ENCODE measurements at places on chromosomes 11 and 22.
A peak's percentile ranks its signal among the peaks of the same experiment; 100 is the strongest.

DNA sequence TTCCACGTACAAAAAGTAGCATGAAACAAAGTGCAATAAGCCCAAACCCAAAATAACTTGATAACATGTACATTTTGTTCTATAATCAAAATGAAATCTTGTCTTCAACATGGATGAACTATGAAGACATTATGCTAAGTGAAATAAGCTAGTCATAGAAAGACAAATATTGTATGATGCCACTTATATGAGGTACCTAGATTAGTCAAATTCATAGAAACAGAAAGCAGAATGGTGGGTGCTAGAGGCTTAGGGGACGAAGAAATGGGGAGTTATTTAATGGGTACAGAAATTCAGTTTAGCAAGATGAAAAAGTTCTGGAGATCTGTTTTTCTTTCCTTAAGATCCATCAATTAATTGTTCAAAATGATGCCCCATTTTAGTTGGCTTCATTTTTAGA lies 7.5 kb downstream of the PGM2L1 start:
- DNase-seq: no peak

DNA sequence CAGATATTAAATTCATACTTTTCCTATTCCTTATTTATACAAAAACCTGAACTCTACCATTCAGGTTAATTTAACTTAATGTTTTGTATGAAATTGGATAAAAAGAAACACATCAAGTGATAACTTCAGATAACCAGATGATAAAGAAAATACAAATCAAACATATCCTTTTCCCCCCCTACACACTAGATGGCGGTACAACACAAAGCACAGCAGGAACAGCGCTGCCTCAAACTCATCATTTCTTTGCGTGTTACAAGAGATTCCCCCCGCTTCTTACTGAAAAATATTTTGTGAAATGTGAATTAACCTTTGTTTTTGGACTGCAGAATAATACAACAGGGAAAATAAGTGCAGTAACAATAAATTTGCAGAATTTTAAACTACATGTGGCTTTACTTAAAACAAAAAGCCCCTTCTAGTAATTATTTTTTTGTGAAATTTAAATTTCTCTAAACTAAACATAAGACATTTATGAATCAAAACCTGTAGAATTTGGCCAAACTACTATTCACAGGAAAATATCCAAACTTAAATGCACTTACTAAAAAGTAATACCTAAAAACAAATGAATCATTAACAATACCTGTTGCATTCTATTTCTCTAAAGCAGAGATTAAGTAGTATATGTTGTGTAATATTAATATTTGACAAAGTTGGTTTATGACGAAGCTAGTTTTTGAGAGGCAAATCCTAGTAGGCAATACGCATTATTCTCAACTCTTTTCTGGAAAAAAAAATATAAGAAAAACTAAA lies 74.4 kb downstream of the ARHGAP32 start:
- DNase-seq: peak; percentile 75

GRCh38 chr11:5923427-5923776 lies 18.6 kb upstream of the OR56A3 start:
- DNase-seq: no peak

DNA sequence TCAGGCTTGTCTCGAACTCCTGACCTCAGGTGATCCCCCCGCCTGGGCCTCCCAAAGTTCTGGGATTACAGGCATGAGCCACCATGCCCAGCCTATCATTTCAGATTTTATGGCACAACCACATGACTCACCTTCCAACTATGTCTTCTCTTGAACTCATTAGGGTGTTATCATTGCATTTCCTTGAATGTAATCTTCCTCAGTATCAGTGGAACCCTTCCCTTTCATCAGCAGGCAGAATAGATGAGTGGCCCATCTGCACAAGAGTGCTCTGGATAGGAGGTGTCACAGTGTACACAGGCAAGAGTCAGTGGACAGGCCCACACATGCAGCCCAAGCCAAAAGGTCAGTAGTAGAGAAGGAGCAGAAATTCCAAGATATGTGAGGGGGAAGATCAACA lies 29.1 kb upstream of the AQP11 start:
- DNase-seq: no peak

DNA sequence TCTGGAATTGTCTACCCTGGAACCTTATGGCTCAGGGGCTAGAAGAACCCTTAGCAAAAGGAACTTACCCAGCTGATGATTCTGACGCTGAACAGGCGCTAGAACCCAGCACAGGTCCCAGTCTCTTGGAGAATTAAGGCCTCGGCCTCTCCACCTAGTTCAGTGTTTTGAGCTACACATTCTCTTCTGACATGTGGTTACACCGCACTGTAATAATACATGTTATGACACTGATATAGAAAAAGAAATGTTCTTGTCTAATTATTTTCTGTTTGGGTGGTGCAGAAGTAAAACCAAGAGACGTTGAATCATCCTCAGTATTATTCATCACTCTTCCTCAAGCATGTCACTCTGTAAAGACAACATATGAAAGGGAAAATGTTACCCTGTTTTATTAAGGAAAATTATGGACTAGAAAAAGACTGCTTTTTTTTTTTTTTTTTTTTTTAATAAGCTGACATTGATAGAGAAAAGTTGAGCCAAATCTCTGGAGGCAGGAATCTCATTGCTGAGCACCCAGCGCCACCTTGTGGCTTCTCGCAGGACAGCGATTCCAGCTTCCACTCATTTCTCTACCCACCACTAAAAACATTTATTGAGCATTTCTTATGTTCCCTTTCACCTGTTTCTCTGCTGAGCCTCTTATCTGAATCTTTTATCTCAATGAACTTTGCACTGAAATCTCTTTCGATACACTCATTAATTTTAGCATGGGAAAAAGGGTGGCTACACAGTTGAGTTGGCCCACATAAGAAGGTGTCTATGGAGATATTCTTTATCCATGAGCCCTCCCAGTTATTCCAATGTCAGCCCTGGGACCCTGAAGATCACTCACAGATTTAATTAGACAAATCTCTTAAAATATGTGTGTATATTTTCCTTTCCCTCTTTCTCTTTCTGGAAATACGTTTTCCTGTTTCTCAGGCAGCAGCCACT lies 12.6 kb upstream of the APLNR start:
- DNase-seq: peak; percentile 55

GRCh38 chr22:29190918-29191317 lies 14.8 kb upstream of the EMID1 start:
- no peak for DNase-seq

DNA sequence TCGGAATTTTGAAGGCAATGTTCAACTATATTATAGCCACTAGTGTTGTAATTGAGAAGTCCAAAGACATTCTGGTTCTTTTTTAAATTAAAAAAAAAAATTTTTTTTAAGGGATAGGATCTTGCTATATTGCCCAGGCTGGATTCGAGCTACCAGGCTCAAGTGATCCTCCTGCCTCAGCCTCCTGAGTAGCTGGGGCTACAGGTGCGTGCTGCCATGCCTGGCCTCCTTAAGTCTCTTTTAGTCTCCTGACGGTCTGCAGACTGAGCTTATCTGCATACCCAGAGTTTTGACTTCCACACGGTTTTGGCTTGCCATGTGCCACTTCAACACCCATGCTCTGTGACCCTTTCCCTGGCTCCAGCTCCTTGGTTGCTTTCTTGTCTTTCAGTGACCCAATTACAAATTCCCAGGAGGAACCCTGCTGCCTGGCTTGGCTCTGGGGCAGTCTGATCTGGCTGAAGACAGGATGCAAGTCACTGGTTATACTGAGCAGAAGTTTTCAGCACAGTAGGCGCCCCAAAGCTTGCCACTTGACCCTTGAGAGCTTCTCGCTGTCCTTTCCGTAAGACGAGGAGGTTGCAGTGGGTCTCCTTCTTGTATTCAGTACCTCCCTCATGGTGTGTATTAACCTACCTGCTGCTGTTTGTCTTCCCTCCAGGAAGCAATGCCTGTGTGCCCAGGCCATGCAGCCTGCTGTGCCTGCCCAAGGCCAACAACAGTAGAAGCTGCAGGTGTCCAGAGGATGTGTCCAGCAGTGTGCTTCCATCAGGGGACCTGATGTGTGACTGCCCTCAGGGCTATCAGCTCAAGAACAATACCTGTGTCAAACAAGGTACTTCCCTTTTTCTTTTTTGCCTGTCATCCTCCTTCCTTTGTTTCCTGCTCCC lies 113.8 kb upstream of the SORL1-AS1 start:
- DNase-seq: no peak

GRCh38 chr11:73314117-73314961 lies 6.3 kb downstream of the ARHGEF17 start:
- no peak for DNase-seq

DNA sequence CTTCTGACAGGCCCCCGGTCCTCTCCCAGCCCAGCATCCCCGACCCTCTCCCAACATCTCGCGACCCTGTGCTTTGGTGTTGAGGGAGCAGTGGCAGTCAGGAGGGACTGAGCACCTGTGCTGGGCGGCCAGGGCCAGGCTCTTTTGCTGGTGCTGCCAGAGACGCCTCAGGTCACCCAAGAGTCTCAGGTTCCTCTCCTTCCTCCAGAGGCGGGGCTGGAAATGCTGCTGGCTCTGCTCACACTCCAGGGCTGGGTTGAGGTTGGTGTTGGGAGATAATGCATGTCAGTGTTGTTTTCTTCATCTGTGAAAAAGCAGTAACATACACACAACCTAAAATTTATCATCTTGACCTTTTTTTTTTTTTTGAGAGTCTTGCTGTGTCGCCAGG lies 1.2 kb upstream of the IGLL1 start:
- no peak for DNase-seq

DNA sequence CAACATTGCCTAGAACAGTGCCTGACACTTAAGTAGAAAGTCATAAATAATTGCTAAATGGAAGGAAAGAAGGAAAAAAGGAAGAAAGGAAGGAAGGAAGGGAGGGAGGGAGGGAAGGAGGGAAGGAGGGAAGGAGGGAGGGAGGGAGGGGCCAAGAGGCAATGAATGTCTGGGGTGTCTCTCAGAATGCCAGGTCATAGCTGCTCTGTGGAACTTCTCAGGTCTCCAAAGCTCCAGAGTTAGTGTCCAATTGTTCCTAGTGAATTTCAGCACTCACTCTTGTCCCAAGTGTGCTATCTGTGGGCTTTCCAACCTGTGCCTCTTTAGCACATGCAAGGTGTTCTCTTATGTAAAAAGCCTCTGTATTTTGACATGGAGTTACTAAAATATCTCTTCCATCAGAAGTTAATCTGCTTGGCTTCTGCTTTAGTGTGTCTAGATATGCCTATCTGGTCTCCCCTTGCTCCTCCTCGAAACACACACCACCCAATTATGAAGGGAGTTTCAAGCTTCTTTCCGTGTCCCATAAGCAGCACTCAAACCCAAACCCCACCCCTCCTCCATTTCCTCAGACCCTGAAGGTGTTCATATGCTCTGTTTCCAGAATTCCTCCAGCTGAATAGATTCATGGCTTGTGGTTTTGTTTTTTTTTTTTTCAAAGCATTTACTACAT lies 56.5 kb downstream of the FAM76B start:
- no peak for DNase-seq

- no peak for DNase-seq
Measured at GRCh38 chr11:17725174-17725573, 5.8 kb downstream of the MYOD1 start.

DNA sequence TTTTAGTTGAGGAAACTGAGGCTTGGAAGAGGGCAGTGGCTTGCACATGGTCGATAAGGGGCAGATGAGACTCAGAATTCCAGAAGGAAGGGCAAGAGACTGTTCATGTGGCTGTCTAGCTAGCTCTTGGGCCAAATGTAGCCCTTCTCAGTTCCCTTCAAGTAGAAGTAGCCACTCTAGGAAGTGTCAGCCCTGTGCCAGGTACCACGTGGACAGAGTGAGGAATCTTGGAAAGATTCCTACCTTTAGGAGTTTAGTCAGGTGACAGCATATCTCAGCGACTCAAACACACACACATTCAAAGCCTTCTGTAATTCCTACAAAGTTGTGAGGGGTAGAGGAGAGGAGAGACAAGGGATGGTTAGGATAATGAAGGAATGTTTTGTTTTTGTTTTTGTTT lies 18.3 kb downstream of the PIK3IP1 start:
- no peak for DNase-seq

Measured in fibroblast of the conjunctiva (primary cell).